ENCODE measurements at places on chromosomes 7 and 10.
A peak's percentile ranks its signal among the peaks of the same experiment; 100 is the strongest.

DNA sequence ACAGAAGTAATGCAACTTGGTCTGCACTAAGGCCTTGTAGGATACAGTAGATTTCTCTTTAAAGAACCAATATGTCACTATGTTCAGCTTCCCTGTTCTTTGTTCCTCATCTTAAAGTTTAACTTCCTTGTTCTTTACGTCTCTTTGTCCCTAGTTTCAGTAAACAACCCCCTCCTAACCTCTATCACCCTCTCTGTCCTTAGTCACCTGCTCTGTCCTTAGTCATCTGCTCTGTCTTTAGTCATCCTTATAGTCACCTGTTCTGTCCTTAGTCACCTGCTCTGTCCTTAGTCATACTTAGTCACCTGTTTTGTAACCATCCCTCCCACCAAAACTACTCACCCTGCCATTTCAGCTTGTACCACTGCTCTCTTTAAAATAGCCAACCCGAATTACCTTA lies 144.6 kb upstream of the TMEM106B start:
- no peak for DNase-seq

- no peak for DNase-seq
These were observed 304.8 kb downstream of the LRMDA start for GRCh38 chr10:75736151-75736640.

GRCh38 chr7:77461842-77462241 lies 45.7 kb upstream of the GSAP start:
- DNase-seq: no peak

DNA sequence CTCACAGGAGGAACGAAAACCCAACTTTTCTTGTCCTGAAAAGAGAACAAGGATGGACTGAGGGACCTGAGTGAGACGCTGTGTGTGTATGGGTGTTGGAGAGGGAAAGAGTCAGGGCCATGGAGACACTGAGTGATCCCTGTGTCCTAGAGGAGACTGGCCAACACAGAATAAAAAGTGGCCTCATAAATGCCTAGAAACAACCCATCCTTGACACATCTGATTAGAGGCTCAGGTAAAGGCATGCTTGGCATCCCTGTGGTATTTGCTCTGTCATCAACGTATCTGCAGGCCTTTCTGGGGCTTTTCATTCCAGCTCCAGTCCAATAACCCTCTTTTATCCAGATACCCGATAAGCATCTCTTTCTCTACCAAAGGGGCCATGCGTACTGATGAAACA lies 86.3 kb downstream of the FGFR2 start:
- no peak for DNase-seq

DNA sequence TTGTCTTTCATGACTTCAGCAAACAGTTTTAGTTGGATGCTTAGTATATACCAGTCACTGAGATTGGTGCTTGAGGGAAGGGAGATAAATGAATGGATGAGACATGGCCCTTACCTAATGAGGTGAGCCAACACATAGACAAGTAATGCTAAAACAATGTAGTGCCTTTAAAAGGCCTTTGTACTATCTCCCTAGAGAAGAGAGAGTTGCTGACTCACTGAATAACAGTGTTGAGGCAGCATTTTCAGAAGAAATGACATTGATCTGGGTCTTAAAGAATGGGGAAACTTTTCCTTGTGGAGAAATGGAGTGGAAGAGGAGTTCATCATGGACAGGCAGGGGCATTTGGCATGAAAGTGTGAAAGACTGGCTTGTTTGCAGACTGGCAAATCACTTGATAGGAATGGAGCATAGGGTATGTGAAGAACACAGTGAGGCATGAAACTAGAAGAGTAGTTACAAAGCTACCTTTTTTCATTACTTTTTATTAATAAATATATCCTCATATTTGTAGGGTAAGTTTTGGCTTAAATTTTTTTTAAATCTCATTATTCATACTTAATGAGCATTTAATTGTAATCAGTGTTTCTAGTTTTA lies 91.2 kb downstream of the KAT6B start:
- no peak for DNase-seq

GRCh38 chr10:33195608-33196376 lies 138.7 kb downstream of the NRP1 start:
- no peak for DNase-seq

DNA sequence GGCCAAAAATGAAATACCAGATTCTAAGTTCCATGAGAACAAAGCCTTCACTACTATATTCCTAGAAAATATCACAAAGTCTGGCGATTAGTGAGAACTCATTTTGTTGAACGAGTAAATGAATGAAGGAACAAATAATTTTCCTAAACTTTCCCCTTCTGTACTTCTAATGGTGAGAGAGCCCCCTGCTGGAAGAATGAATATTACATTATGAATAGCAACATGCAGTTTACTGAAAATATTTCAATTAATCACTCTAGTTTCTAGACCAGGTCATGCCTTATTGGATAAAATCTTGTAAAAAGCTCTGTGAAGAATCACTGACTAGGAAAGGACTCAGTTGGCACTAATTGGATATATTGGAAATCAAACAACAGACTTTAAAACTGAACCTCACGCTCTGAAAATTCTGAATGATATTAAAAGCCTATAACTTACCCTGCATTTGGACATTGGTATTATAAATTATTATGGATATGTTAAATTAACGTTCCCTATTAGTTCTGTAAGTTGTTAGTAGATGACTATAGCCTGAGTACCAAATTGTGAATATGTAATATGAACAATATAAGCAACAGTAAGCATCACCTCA lies 32.4 kb upstream of the MTPN start:
- peak; percentile 17 for DNase-seq

Data from NCI-H526 (cell line).